Fibroblast of lung (primary cell): ENCODE measurements at places on chromosomes 1 and 21.

- no peak for DNase-seq
Measured at GRCh38 chr1:84250668-84251067, 50.8 kb upstream of the SAMD13 start.

GRCh38 chr1:190578526-190578925, 100.9 kb upstream of the BRINP3 start:
- no peak for DNase-seq

GRCh38 chr1:234168061-234168724, 205.1 kb upstream of the COA6 start:
- DNase-seq: no peak

DNA sequence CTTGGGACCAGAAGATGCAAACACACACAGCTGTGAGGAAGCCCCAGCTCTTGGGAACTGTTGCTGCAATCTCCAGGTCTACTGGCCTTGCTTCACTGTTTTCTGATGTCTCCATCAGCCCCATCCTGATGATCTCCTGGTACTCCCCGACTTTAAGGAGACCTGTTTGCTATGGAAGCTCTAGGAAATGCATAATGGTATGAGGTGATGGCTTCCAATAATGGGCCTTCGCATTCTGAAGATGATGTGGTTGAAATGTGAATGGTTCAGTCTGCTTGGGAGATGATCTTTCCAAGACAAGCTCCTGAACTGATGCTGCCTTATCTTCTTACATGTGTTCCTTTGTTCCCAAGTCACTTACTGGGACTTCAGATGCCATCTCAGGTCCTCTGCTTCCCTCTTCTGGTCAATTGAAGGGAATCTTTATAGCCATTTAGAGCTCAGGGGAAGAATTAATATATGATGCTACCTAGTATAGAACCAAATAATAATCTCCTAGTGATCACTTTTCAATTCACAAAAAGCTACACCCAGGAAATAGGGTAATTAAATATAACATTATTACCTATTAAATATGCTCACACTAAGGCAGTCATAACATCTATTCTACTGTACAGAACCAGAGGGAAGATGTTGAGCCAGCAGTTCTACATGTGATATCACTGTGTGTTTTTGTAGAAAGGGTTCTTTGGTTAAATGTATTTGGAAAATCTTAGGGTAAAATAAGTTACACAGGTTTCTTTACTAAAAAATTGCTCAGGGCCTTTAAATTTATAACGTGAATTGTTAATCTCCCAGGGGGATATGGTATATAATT, 73.9 kb upstream of the VTCN1 start:
- peak; percentile 72 for DNase-seq

DNA sequence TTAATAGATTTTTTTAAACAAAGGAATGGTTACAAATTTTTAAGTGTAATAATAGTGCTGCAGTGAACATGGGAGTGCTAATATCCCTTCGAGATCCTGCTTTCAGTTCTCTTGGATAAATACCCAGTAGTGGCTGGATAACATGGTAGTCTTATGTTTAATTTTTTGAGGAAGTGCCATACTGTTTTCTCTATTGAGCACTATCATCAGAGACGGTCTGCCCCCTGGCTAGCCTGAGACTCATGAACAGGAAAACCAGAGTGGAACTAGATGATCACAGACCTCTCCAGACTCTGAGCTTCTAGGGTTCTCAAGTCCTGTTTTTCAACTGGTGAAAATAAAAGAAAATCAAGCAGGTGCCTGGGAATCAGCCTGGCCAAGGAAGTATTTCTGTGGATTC, 97.3 kb upstream of the MARK1 start:
- DNase-seq: no peak

- no peak for DNase-seq
Measured at GRCh38 chr1:94920061-94920460, 6.8 kb downstream of the CNN3 start.

- DNase-seq: no peak
Measured at GRCh38 chr21:41961753-41962152, 7.9 kb upstream of the C2CD2 start.

- DNase-seq: peak; percentile 41
Measured at GRCh38 chr1:225911191-225912130, 12.6 kb downstream of the PYCR2 start.

DNA sequence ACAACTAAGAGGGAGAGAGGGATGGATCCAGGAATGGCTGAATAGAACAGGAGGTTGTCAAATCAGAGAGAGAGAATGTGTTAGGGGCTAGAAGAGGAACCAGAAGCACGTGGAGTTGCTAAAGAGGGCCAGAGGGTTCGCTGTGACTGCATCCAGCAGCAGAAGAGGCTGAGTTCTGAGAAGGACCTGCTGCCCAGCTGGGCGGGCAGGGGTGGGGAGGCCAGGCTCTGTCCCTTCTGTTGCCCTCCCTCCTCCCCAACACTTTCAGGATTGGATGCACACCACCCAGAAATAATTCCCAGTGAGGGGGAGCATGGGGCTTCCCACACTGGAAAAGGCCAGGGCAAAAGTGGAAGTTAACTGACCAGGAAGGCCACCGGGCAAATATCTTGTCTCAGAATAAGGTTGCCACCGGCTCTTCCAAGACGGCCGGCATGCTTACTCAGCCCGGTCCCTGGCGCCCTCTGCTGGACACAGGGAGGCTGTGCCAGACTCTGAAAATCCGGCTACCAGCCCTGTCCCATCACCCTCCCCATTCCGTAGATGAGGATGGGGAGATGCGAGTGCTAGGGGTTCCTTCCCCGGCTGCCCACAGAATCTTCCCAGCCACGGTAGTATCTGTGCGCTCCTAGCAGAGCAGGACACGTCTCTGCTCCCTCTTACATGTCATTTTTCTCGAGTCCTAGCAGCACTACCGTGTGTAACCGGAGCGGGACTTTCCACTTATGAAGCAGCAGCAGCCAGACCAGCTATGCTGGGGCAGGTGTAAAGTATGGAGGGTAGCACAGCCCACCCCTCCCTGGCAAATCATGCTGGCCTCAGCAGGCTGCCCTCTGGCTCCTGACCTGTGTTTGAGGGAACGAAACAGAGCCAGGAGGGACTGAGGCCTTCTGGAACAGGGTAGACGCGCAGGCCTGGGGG, 46.8 kb upstream of the A3GALT2 start:
- DNase-seq: peak; percentile 59

- DNase-seq: no peak
Measured at GRCh38 chr1:30679201-30679975, 44.0 kb downstream of the MATN1 start.
